Stimulated activated CD8-positive, alpha-beta memory T cell treated with anti-CD3 and anti-CD28 coated beads, Interleukin-7, amount 100 ng/mL, for 1 hour (primary cell): ENCODE measurements at places on chromosomes 6 and 20.

GRCh38 chr6:166307082-166308032 lies 835 bp downstream of the PRR18 start:
- no peak for DNase-seq

GRCh38 chr6:54879188-54879985 lies 32.8 kb downstream of the FAM83B start:
- no peak for DNase-seq

DNA sequence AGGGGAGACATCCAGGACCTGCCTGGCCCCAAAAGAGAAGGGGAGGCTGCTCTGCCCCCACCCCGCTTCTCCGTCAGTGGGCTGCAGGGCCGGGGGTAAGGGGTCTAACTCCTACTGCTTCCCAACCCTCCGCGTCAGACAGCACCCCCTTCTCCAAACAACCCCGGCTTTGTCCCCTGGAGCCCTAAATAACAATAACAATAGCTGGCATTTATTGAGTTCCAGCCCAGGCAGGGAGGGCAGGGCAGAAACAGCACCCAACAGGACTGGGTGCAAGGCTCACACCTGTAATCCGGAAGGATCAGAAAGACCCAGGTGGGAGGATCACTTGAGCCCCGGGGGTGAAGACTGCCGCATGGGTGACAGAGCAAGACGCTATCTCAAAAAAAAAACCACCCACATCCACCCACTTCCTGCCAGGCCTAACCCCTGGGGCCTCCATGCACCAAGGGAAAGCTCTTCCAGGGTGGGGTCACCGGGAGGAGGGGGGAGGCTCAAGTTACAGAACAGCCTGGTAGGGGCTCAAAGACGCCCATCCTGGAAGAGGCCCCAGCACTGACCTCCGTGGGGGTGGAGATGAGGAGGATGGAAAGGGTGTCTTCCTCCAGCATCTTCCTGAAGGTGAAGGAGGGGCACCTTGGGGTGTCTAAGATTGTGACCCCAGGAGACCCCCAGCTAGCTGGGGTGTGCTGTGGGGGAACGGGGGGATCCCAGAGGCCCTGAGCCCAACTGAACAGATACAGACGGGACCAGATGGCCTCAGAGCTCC lies 1.3 kb upstream of the FNDC11 start:
- DNase-seq = no peak

- no peak for DNase-seq
Measured at GRCh38 chr6:161546632-161547031, 272.8 kb upstream of the AGPAT4 start.

- no peak for DNase-seq
Measured at GRCh38 chr6:34084591-34085290, 61.1 kb downstream of the GRM4 start.

- no peak for DNase-seq
Measured at GRCh38 chr20:2293486-2293885, 2.3 kb upstream of the TGM3 start.

DNA sequence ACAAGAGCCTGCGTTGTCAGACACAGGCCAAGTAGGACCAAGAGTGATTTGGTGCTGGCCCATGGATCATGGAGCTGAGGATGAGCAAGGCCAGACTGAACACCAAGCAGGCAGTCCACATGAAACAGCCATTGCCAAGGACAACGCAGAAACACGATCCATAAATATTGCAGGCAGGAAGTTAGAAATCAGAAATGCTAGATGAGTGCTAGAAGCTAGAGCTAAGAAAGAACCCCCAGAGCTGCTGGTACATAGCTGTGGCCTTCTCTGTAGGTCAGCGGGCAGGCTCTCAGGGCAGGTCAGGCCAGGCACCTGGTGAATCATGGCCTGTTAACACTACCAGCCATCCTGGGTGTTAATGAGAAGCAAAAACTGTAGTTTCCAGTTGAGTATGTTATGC lies 119.7 kb downstream of the ALDH8A1 start:
- DNase-seq = no peak
